ENCODE measurements at places on chromosomes 11 and 22. TPM values are rescaled to one million over a fixed set of nuclear protein-coding genes. Genes with fewer than 3 reads are reported as not detected.

Gene B3GAT1
- total RNA-seq: not detected

Gene GRAMD1B
- total RNA-seq: 3.4 TPM

GRCh38 chr22:19567157-19568009, 43.2 kb upstream of the CLDN5 start:
- DNase-seq: no peak
- H3K36me3 ChIP-seq: no peaks in the 10 kb centered on the region
- no peaks in the 10 kb centered on the region for H3K4me1 ChIP-seq
- H3K4me3 ChIP-seq: no peak overlapping the region
- no peaks in the 10 kb centered on the region for H3K27me3 ChIP-seq

DNA sequence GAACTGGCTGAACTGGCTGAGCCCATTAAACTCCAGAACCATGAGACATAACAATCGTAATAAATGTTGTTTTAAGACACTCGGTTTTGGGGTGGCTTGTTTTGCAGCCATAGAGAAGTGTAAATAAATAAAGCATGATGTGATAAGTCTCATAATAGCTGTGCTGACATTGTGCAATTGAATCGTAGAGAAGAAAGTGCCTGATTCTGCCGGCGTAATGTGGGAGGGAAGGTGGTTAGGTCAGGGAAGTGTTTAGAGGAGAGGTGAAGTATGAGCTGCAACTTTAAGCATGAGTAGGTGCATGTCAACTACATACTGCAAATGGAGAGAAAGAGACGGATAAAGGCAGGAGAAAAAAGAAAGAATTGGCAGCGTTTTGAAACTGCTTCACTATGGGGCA, 217.1 kb downstream of the BLID start:
- no peak for DNase-seq
- no peaks in the 10 kb centered on the region for H3K36me3 ChIP-seq
- H3K27me3 ChIP-seq: no peaks in the 10 kb centered on the region
- H3K4me3 ChIP-seq: no peak overlapping the region

- DNase-seq: peak; percentile 27
- H3K4me3 ChIP-seq: no peak within 1 kb of the TSS
- H3K27ac ChIP-seq: no peak within 1 kb of the TSS
- H3K27me3 ChIP-seq: no peaks in the 10 kb centered on the region
Observed at GRCh38 chr11:64759722-64760719, at the start of gene PYGM. PYGM (minus strand) TSS chr11:64759974; CDS start chr11:64759898, 76 bp downstream.

GRCh38 chr11:76598426-76598839, 72.1 kb downstream of the LRRC32 start:
- H3K27ac ChIP-seq: no peak overlapping the region
- no peaks in the 10 kb centered on the region for H3K36me3 ChIP-seq
- no peaks in the 10 kb centered on the region for H3K4me1 ChIP-seq
- H3K27me3 ChIP-seq: no peaks in the 10 kb centered on the region

Gene WT1
- 0.99 TPM for total RNA-seq

- H3K27me3 ChIP-seq: no peaks in the 10 kb centered on the region
- H3K4me1 ChIP-seq: peaks cover 29% of the 10 kb centered on the region
- no peak overlapping the region for H3K27ac ChIP-seq
- no peak overlapping the region for H3K4me3 ChIP-seq
- DNase-seq: no peak
Observed at GRCh38 chr11:61946894-61947293, 3.3 kb upstream of the BEST1 start.

GRCh38 chr11:117925198-117925925, 3.8 kb downstream of the TMPRSS13 start:
- H3K27me3 ChIP-seq: no peaks in the 10 kb centered on the region
- no peak for DNase-seq
- peaks cover 12% of the 10 kb centered on the region for H3K4me1 ChIP-seq
- no peaks in the 10 kb centered on the region for H3K36me3 ChIP-seq
- no peak overlapping the region for H3K4me3 ChIP-seq
- H3K27ac ChIP-seq: no peak overlapping the region

DNA sequence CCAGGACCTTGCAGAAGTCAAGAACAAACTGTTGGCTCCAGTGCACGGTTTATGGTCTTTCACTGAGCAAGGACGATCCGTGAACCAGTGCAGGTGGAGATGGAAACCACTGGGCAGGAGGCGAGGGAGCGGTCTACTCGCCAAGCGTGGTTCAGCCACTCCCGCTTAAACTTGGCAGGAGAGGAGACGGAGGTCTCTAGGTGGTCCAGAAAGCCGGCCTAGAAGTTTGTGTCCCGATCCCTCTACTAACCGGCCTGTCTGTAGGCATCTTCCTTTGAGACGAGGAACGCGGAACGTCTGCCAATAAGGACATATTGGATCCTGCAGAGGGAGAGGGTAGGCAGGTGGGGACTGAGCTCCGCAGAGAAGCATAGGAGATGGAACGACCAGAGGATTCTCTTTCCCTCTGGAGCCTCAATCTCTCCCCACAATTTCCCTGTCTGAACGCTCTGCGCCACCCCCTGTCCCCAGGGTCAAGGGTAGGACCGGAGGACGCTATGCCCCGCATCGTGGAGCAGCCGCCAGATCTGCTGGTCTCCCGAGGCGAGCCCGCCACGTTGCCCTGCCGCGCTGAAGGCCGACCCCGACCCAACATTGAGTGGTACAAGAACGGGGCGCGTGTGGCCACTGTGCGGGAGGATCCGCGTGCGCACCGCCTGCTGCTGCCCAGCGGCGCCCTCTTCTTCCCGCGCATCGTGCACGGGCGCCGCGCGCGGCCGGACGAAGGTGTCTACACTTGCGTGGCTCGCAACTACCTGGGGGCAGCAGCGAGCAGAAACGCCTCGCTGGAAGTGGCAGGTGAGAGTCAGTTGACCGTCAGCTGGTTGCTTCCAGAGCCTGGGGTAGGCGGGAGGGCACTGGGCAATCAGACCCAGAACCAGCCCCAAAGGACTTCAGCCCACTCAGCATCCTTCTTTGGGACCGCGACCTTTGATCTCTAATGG, 3.4 kb downstream of the ROBO3 start:
- no peak for DNase-seq
- H3K27me3 ChIP-seq: no peaks in the 10 kb centered on the region
- H3K4me1 ChIP-seq: peaks cover 34% of the 10 kb centered on the region
- H3K36me3 ChIP-seq: no peaks in the 10 kb centered on the region

DNA sequence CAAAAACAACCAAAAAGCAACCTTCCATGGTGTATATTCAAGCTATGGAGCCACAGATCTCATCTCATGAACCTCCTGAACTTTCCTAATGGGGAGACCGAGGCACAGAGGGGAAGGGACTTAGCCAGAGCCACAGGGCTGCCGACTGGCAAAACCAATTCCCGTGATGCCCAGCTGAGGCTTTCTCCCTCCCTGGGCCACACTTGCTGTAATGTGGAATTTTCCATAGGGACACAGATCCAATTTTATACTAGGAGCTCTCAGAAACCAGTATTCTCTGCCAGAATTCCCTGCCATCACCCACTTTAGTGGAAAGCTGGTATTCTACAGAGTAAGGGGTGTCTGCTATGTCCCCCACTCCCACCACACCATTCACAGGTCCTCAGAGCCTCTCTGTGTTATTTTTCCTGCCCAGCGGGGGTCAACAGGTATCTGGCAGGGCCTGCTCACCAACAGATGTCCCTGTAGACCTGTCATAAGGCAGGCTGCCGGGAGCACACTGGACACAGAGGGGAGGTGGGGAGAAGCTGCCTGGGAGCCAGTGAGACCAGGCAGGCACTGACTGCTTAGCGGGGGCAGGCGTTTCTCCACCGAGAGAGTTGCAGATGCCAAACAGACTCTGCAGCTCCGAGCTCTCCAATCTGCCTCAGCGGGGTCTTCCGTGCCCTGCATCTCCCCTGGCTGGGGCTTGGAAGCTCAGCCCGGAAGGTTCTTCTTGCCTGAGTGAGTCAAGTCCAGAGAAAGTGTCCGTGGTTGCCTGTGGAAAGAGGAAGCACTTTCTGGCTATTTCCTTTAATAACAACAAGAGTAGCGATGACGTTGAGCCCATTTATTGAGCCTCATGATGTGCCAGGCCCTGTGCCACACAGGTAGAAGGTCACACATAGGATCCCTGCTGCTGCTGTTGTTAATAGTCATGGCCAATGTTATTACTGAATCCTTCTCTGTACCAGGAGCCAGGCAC, 26.3 kb downstream of the RPS6KA4 start:
- no peaks in the 10 kb centered on the region for H3K27me3 ChIP-seq
- H3K4me1 ChIP-seq: peaks cover 13% of the 10 kb centered on the region
- H3K27ac ChIP-seq: no peak overlapping the region
- H3K4me3 ChIP-seq: no peak overlapping the region
- DNase-seq: no peak

Measured in body of pancreas (tissue), 4 donors.